ENCODE measurements at places on chromosomes 1 and 21.

GRCh38 chr1:241688940-241689368 is 36.9 kb downstream of the WDR64 start:
- ATAC-seq, result peak; percentile 17

GRCh38 chr1:198498881-198499280 is 41.6 kb downstream of the ATP6V1G3 start:
- ATAC-seq, result no peak

DNA sequence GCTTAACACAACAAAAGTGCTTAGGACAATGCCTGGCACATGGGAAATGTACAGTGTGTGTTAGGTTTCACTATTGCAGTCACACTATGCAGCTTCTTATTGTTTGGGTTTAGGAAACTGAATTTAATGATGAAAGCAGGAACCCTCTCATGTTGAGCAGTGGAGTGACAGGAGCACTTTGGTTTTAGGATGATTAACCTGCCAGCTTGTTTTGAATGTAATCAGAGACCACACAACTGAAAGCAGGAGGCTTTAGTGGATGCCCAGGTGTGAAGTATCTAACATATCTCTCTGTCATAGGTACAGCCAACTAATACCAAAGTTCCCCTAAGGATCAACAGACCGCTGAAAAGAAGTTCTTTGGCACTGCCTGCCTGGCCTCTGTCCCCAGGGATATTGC is 406.9 kb upstream of the USP24 start:
- ATAC-seq, result no peak

DNA sequence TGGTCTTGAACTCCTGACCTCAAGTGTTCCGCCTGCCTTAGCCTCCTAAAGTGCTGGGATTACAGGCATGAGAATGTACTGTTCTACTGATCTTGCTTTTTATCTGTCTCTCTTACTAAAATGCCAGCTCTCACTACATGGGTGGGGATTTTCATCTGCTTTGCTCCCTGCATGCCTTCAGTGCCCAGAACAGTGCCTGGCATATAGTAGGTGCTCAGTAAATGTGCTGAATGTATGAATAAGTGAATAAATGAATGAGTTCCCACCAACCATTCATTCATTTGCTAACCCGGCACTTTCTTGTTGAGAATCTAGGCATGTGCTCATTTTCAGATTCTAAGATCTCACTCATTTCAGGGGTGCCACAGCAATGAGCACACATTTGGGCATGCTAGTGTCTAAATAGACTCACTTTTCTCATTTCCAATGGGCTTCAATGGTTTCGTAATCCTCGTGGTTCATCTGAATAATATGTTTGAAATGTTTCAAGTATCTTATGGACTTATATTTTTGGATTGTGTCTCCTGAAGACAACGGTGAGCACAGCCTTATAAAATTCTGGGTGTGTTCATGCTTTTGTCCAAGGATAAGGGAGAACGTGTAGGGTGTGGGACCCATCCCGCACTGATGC is 7.6 kb downstream of the DHRS3 start:
- no peak for ATAC-seq

GRCh38 chr1:17673329-17674072 is 81.6 kb upstream of the ACTL8 start:
- ATAC-seq, result no peak

GRCh38 chr1:213985209-213986019 is 2.4 kb upstream of the PROX1 start:
- no peak for ATAC-seq

DNA sequence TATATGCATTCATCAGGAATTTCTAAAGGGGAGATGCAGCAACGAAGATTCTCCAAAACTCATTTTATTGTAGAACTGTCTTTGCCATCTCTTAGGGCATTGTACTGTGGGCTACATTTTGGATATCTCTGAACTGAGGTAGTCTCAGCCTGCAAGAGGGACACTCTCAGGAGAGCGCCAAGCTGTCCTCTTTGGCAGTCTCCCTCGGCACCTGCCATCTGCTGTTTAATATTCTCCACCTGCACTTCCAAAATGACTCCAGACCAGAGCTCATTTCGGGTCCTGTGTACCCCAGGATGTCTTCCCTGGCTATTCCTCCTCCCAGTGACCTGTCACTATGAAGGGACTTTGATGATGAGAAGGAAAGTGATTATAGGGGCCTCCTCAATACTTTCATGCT is 356.3 kb upstream of the C1orf174 start:
- ATAC-seq, result no peak

DNA sequence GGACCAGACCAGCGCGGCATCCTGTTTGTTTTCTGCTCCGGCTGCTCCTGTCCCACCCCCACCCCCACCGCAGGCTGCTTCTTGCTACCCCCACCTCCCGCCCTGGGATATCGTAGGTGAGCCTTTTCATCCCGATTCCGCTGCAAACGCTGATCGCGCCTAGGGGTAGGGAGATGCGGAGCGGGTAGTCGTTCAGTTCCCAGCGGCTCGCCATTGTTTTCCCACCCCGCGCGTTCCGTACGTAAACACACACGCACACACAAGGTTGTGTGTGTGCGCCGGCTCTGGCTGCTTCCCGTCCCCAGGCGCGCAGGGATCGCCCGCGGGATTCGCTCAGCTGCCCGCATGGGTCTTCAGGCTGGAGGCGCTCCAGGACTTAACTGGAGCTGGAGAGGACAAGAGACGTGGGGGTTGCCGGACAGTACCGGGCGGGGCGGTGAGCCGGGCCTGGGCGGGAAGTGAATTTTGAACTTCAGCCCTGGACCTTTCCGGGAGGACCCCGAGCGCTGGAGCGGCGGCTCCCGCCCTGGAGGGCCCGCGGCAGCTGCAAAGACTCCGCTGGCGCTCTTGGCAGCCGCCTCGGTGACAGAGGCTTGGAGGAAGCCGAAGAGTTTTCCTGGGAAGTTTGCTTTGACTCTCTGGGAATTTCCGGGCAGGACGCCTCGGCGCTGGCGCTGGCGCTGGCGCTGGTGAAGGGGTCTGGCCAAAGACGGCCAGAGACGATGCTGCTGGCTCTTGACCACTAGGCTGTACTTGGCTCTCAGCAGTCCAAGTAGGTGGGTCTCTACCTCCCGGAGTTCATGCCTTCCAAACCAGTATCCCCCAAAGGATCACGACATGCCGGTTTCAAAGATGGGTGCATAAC is 1.6 kb downstream of the SOX13 start:
- ATAC-seq, result no peak

All from activated CD4-positive, CD25-positive, alpha-beta regulatory T cell treated with anti-CD3 and anti-CD28 coated beads, Interleukin-2, amount 50 U/mL, for 24 hours (primary cell).